NCI-H187 (cell line): ENCODE measurements at places on chromosomes 1 and 21.

GRCh38 chr1:224411766-224412165 is 22.8 kb downstream of the WDR26 start:
- DNase-seq, result no peak

DNA sequence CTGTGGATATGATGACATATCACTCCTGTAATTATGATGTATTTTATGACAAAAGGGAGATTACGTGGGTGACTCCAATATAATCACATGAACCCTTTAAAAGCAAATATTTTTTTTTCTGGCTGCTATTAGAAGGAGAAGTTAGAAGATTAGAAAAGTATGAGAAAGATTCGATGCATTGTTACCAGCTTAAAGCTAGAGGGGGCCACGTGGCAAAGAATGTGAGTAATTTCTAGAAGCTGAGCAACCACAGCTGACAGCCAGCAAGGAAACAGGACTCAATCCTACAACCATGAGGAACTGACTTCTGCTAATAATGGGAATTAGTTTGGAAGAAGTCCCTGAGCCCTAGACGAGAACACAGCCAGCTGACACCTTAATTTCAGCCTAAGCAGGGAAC is 56.3 kb upstream of the C1orf87 start:
- DNase-seq, result no peak

GRCh38 chr1:39094685-39095084 is 68.5 kb downstream of the NDUFS5 start:
- no peak for DNase-seq

- no peak for DNase-seq
These were observed 6.0 kb upstream of the CITED4 start for GRCh38 chr1:40868051-40868723.

GRCh38 chr1:51736702-51737101 is 119.8 kb downstream of the OSBPL9 start:
- no peak for DNase-seq

GRCh38 chr1:5975133-5975880 is 16.9 kb downstream of the NPHP4 start:
- no peak for DNase-seq

GRCh38 chr1:186487163-186487562 is 26.2 kb upstream of the PDC start:
- no peak for DNase-seq

DNA sequence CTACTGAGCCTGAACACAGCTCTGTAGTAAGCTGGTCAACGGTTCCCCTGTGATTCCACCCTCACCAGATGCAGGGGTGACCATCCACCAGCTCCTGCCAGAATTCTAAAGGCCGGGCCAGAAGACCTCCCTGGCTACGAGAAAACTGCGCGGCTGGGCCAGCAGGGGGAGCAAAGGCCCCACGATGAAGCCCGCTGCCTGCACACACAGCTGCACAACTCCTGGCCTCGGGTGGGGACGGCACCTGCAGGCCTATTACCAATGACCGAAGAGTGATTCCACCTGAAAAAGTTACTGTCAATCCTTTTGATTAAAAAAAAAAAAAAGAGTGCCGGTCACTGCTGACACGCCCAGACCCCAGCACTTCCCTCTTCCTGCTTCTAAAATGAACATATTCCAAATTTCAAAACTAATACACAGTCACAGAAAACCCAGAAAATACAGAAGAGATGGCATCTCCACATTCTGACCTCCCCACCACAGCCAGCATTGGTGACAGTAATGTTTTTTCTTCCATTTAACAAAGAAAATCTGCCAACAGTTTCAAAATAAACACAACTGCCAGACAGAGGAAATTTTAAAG is 49.8 kb upstream of the RIPK4 start:
- DNase-seq, result no peak

DNA sequence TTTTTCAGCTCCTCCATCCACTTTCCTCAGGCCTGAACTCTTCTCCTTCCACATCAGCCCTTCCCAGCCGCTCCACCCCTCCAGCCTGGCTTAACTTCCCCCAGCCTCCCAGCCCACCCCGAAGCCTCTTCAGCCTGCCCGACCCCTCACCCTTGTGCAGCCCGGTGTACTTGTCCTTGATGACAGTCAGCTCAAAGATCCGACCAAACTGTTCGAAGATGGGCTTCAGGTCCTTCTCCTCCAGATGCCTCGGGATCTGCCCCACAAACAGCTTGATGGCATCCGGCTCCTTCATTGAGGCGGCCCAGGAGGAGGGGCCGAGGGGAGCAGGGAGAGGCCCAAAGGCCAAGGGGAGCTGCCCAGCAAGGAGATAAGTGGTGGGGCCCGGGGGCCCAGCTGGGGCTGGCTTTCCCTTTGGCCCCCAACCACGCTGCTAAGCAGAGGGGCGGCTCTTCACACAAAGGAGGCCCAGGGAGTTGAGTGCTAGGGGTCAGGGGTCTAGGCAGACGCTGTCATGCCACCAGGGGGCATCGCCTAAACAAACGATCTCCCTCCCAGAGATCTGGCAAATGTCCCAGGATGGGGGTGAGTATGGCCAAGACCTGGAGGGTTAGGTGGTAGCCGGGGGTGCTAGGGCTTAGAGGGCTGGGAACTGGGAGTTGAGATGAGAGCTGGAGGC is 738 bp downstream of the CELF3 start:
- DNase-seq, result no peak

- DNase-seq, result no peak
These were observed 56.2 kb downstream of the PCP4 start for GRCh38 chr21:39923476-39923875.
